GM12864 (cell line): ENCODE measurements at places on chromosomes 5 and 9.

DNA sequence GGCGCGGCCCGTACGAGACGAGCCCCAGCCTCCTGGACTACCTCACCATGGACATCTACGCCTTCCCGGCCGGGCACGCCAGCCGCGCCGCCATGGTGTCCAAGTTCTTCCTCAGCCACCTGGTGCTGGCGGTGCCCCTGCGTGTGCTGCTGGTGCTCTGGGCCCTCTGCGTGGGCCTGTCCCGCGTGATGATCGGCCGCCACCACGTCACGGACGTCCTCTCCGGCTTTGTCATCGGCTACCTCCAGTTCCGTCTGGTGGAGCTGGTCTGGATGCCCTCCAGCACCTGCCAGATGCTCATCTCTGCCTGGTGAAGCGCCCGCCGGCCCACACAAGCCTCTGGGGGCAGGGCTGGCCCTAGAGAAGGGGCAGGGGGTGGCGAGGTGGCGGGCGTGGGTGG is 18.5 kb downstream of the PLPP7 start:
- no peak for DNase-seq

DNA sequence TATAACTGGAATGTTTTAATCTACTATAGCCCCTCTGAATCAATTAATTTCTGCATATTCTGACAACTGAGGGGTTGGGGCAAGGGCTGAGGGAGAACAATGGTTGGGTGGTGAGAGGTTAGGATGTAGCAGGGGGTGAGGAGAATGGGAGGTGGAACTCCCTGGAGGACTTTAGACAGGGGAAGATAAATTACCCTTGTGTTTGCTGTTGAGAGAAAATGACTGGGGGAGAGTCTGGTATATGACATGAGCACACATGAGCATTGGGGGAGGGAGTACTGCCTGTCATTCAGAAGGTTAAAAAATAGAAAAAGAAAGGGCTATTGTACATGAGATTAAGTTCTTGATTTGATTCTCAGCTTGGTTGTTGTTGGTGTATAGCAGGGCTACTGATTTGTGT is 37.2 kb upstream of the PAPPA start:
- DNase-seq: no peak

DNA sequence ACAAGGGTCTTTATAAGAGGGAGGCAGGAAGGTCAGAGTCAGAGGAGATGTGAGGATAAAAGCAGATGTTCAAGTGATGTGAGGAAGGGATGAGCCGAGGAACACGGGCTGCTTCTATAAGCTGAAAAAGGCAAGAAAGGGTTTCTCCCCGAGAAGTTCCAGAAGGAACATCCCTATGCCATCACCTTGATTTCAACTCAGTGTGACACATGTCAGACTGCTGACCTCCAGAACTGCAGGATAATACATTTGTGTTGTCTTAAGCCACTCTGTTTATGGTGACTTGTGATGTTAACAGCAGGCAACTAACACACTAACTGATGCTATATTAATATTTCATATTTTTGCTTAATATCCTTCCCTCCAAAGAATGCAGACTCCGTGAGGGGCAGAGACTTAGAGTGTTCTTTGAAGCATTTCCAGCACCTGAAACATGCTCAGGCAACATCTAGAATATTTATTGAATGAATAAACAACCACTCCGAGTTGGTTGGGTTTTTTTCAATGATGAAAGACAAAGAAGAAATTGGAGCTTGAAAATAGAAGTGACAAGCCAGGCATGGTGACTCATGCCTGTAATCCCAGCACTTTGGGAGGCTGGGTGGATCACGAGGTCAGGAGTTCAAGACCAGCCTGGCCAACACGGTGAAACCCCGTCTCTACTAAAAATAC is 77.6 kb upstream of the ADRA1B start:
- DNase-seq: no peak

- peak; percentile 76 for DNase-seq
Observed at GRCh38 chr9:91150998-91151717, 210.6 kb downstream of the AUH start.
